ENCODE measurements at places on chromosomes 2 and 18. TPM values are rescaled to one million over a fixed set of nuclear protein-coding genes. Genes with fewer than 3 reads are reported as not detected.

- H3K4me3 ChIP-seq, result no peak overlapping the region
- H3K27ac ChIP-seq, result no peak overlapping the region
- H3K4me1 ChIP-seq, result no peaks in the 10 kb centered on the region
- no peaks in the 10 kb centered on the region for H3K27me3 ChIP-seq
- H3K36me3 ChIP-seq, result peaks cover 4% of the 10 kb centered on the region
These were observed 7.2 kb upstream of the ABCB11 start for GRCh38 chr2:169038338-169038757.

GRCh38 chr2:28643327-28643726, 108.3 kb upstream of the PPP1CB start:
- no peaks in the 10 kb centered on the region for H3K27me3 ChIP-seq
- no peak overlapping the region for H3K27ac ChIP-seq
- H3K36me3 ChIP-seq, result no peaks in the 10 kb centered on the region
- H3K4me1 ChIP-seq, result no peaks in the 10 kb centered on the region

GRCh38 chr2:67760995-67761394, 301.8 kb downstream of the C1D start:
- no peaks in the 10 kb centered on the region for H3K4me1 ChIP-seq
- DNase-seq, result no peak
- H3K36me3 ChIP-seq, result no peaks in the 10 kb centered on the region
- H3K4me3 ChIP-seq, result no peak overlapping the region

GRCh38 chr2:139495851-139496250, 715.7 kb upstream of the NXPH2 start:
- H3K4me1 ChIP-seq, result no peaks in the 10 kb centered on the region
- no peaks in the 10 kb centered on the region for H3K27me3 ChIP-seq
- peaks cover 13% of the 10 kb centered on the region for H3K36me3 ChIP-seq
- no peak overlapping the region for H3K4me3 ChIP-seq

DNA sequence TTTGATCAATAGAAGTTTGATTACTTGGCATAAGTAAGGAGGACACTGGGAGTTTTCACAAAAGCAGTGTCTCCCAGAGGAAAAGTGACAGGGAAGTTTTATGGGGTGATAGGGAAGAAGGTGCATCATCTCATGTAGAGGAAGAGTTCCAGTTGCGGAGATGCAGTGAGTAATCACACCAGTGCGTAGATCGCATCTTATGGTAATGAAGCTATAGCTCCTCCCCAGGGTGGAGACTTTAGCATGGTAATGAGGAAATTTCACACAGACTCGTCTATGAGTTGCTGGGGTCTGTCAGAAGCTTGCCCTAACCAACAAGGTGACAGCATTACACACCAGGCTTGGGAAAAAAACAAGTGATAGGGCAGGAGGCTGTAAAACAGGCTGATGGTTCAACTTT, 49.0 kb downstream of the KYNU start:
- DNase-seq, result no peak
- H3K4me3 ChIP-seq, result no peak overlapping the region
- no peaks in the 10 kb centered on the region for H3K4me1 ChIP-seq
- H3K27ac ChIP-seq, result no peak overlapping the region
- no peaks in the 10 kb centered on the region for H3K36me3 ChIP-seq

DNA sequence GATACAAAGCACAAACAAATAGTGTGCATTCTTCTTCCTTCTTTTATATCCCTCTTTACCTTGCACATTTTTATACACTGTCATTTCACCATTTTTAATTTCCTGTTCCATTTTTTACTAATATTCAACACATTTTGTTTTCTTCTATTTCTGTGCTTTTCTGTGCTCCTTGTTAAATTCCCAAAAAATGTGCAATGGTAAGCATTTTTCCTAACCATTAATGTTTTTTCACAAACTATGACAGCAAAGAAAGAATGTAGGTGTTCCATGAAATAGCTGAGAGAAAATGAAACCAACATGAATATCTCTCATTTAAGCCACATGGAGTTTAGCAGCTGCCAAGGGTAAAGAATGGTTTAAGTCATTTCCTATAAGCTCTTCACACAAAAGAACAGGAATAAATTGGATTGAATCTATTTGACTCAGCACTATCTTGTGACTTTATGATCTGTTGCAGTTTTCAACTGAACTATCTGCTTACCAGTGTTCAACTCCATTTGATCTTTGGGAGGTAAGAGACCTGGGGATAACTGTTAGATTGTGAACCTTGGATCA, 145.7 kb upstream of the CDH19 start:
- no peak overlapping the region for H3K27ac ChIP-seq
- DNase-seq, result no peak
- H3K27me3 ChIP-seq, result no peaks in the 10 kb centered on the region
- H3K36me3 ChIP-seq, result no peaks in the 10 kb centered on the region

DNA sequence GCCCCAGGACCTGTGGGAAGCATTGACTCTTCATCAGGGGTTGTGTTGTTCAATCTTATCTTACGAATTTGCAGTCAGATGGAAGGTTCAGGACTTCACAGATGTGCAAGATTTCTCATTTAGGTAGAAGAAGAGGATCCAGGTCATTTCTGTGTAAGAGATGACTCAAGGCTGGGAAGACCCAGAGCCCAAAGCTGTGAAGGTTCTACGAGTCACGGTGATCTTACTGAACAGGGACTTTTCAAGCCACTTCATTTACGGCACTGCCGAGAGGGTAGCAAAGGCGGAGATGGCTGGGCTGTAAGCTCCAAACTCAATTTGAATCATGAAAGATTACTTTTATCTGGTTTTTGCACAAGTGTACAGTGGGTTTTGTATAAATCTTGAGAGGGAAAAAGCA, 228.0 kb upstream of the MEX3C start:
- H3K36me3 ChIP-seq, result no peaks in the 10 kb centered on the region
- H3K27me3 ChIP-seq, result no peaks in the 10 kb centered on the region
- no peak for DNase-seq
- no peak overlapping the region for H3K4me3 ChIP-seq
- H3K27ac ChIP-seq, result no peak overlapping the region
- peaks cover 11% of the 10 kb centered on the region for H3K4me1 ChIP-seq

DNA sequence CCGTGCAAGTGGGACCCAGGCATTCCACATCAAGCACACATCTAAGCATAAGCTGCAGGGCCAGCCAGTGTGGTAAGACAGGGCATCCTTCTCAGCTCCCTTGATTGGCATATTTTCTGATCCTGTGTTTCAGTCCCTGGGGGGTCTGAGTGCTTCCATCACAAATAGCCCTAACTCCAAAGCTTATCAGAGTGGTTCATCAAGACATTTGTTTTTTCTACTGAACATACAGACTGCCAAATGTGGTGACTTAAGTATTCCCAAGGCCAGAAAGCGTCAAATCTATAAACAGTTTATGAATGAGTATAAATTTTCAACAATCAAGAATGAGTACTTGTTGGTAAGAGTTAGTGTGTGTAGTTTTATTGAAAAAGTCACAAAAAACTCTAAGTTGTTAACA, 18.8 kb downstream of the SPRED2 start:
- H3K4me1 ChIP-seq, result peaks cover 27% of the 10 kb centered on the region
- H3K27ac ChIP-seq, result no peak overlapping the region
- no peak overlapping the region for H3K4me3 ChIP-seq
- DNase-seq, result no peak
- no peaks in the 10 kb centered on the region for H3K27me3 ChIP-seq
- no peaks in the 10 kb centered on the region for H3K36me3 ChIP-seq

- no peaks in the 10 kb centered on the region for H3K36me3 ChIP-seq
- no peak for DNase-seq
- H3K4me3 ChIP-seq, result no peak overlapping the region
- no peak overlapping the region for H3K27ac ChIP-seq
- H3K27me3 ChIP-seq, result no peaks in the 10 kb centered on the region
These were observed 132.3 kb upstream of the TNP1 start for GRCh38 chr2:216992056-216992675.

DNA sequence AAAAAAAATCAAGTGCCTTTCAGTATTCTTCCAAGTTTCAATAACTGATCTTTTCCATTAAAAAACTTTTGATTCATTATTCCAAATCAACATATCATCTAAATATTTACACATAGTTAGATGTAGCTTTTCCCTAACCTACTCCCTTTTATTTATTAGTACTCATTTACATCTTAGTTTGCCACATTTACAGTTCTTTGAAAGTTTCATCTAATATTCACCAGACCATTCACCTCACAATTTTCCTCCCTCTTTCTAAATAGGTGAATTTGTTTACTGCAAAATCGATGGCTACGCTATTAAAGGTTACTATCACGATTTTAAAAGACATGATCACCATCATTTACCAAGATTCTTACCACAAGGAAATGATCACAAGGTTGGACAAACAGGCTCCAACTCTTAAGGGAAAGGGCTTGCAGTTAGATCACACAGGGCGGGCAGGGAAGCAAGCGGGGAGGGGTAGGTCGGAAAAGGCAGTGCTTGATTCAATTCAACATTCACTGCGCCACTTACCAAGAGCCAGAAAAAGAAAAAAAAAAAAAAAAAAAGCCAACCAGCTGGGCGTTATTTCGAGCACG, 654 bp upstream of the MARCHF7 start:
- H3K4me3 ChIP-seq, result peak overlapping the region; percentile 87
- no peaks in the 10 kb centered on the region for H3K27me3 ChIP-seq
- peak overlapping the region; percentile 66 for H3K27ac ChIP-seq
- H3K4me1 ChIP-seq, result no peaks in the 10 kb centered on the region
- DNase-seq, result no peak

DNA sequence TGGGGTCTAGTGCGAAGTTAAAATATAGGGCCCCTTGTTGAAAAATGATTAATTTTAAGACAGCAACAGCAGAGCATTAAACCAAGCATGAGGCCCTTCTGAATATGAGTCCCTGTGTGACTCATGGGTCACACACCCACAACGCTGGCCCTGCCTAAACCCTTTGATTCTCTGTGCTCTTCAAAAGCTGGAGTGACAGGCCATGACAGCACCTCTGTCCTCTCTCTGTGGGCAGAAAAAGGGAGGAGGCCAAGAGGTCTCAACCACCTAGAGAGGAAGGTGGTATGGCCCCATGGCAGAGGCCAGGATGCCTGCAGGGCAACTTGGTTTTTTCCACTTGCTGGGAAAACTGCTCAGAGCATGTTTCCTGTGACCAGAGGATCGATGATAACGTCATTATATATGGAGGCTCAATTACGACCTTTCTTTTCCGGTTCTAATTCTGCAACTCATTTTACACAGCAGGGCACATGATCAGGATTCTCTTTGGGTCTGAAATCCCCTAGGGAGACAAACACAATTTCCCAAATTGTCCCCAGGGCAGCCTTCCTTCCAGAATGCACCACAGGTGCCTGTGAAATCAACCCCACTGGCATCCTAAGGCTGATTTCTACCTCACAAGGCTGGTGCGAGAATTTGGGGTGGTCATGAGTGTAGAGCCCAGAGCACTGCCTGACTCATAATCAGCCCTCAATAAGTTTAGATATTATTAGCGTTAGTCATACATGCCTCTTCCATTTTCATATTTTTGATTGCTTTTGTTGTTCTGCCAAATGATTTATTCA, 102.0 kb upstream of the PPP1CB start:
- H3K27ac ChIP-seq, result no peak overlapping the region
- no peak overlapping the region for H3K4me3 ChIP-seq
- DNase-seq, result no peak
- no peaks in the 10 kb centered on the region for H3K36me3 ChIP-seq
- H3K27me3 ChIP-seq, result no peaks in the 10 kb centered on the region
- H3K4me1 ChIP-seq, result no peaks in the 10 kb centered on the region

DNA sequence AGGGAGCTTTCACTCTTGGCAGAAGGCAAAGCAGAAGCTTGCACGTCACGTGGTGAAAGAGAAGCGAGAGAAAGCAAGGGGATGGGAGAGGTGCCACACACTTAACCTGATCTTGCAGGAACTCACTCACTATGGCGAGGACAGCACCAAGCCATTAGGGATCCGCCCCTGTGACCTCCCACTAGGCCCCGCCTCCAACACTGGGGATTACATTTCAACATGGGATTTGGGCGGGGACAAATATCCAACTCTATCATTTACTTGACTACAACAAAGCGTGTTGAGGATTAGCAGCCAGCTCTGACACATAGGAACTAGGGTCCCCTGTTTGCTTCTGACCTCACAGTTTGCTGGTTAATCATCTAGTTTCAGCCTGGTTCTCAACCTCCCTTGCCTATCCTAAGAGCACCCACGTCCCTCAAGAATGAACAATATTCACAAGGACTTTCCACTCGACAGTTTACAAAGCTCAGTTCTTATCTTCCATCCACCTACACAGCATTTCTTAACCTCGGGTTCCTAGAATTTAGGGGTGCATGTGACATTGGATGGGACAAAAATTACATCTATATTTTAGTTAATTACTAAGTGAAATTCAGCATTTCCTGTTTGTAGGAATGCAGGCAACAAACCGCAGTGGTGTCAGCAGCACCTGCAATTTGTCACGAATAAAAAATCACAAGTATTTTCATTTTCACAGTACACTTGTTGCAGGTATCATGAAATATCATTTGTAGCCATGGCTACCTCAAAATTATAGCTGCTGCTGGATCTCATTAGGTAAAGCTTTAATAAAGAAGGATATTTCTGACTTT, 36.0 kb downstream of the LBH start:
- H3K4me3 ChIP-seq, result no peak overlapping the region
- H3K27me3 ChIP-seq, result no peaks in the 10 kb centered on the region
- no peaks in the 10 kb centered on the region for H3K4me1 ChIP-seq
- H3K27ac ChIP-seq, result no peak overlapping the region

- no peaks in the 10 kb centered on the region for H3K27me3 ChIP-seq
- no peaks in the 10 kb centered on the region for H3K4me1 ChIP-seq
- peak; percentile 42 for DNase-seq
These were observed 6.8 kb upstream of the SNED1 start for GRCh38 chr2:240991378-240992263.

- peaks cover 3% of the 10 kb centered on the region for H3K36me3 ChIP-seq
- no peaks in the 10 kb centered on the region for H3K4me1 ChIP-seq
- no peak overlapping the region for H3K4me3 ChIP-seq
- DNase-seq, result peak; percentile 18
- H3K27ac ChIP-seq, result no peak overlapping the region
- no peaks in the 10 kb centered on the region for H3K27me3 ChIP-seq
These were observed 77.6 kb downstream of the ASB1 start for GRCh38 chr2:238504181-238504931.

Gene TNS1
- total RNA-seq, result 3.2 TPM

Gene PIGN
- 30.9 TPM for total RNA-seq

Gene EPB41L3
- total RNA-seq, result 14.3 TPM

Gene SCYGR4
- total RNA-seq, result not detected

Gene ID2
- total RNA-seq, result 48.0 TPM

Gene VWA3B
- not detected for total RNA-seq

Gene UPP2
- not detected for total RNA-seq
